ENCODE measurements at places on chromosomes 1 and 21.

GRCh38 chr1:106435269-106435668 is 621.2 kb upstream of the PRMT6 start:
- DNase-seq, result no peak

- DNase-seq, result no peak
Observed at GRCh38 chr1:30809514-30810263, 52.1 kb upstream of the LAPTM5 start.

DNA sequence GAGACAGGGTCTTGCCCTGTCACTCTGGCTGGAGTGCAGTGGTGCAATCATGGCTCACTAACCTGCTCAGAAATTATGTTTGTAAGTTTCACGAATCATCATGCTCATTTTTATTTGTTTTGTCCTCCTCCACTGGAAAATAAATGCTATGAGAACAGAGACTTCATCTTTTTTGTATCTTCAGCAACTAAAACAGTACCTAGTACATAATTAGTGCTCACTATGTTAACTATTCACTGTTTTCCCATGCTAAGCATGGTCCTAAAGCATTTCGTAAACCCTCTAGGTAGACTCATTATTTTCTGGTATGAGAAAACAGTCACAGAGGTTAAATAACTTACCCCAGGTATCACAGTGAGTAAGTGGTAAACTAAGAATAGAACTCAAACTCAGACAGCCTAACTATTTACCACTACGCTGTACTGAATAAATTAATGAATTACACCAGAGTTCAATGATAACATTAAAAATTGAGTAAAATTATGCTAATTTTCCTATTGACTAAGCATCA is 118.4 kb downstream of the RERE start:
- no peak for DNase-seq

GRCh38 chr1:5408401-5408800 is 583.8 kb downstream of the NPHP4 start:
- no peak for DNase-seq

- DNase-seq, result no peak
Observed at GRCh38 chr1:28535180-28535579, 17.7 kb upstream of the TRNAU1AP start.

GRCh38 chr1:77954521-77954920 is 24.4 kb downstream of the FUBP1 start:
- DNase-seq, result no peak

GRCh38 chr1:230495076-230495475 is 68.9 kb upstream of the PGBD5 start:
- no peak for DNase-seq

DNA sequence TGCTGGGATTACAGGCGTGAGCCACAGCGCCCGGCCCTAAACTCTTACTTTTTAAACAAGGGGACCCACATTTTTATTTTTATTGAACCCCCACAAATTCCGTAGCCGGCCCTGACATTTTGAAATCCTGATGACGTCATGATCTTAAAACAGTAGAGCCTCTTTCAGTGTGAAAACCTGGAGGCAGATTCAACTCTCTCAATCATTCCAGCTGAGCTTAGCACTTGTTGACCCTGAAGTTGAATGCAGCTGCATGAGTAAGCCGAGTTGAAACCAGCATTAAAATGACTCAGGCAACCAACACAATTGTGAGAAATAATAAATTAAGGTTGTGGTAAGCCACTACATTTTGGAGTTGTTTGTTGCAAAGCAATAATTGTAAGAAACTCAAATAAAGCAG is 93.9 kb upstream of the ADGRL4 start:
- no peak for DNase-seq

GRCh38 chr1:41483001-41483850 is 1.3 kb downstream of the EDN2 start:
- peak; percentile 26 for DNase-seq

GRCh38 chr1:221469476-221469875 is 272.4 kb downstream of the DUSP10 start:
- no peak for DNase-seq

Measured in NCI-H1105 (cell line).